ENCODE measurements at places on chromosomes 4 and X. TPM values are rescaled to one million over a fixed set of nuclear protein-coding genes. Genes with fewer than 3 reads are reported as not detected.

GRCh38 chr4:188767496-188767895, 628.3 kb downstream of the TRIML1 start:
- no peak for DNase-seq

DNA sequence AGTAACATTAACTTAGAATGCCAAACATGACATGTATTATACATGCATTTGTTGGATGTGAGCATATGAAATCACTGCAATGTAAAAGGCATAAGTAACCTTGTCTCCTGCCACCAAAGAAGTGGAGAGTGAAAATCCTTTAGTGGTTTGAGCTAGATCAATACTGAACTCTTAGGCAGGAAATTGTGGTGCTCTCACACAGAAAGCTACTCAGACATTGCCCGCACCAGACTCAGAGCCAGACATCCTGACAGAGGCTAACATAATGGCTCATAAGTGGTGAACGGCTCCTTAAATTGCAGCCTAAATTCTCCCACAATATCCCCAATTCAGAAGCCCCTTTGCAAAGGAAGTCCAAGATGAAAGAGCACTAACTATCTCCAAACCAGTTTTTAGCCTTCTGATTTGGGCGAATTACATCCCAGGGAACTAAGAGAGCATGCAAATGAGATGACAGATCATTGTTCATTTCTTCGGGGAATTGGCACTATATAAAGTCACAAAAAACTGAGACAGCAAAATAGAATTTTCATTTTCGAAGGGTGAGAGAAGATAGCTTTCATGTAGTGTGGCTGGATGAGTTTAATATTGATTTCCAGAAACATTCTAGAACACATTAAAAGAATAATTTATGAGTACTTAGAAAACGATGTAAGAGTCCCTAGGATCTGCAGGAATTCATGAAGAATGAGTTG, 233.6 kb upstream of the RPS6KA3 start:
- DNase-seq, result no peak

GRCh38 chr4:53502094-53502493, 89.2 kb downstream of the LNX1 start:
- DNase-seq, result no peak

GRCh38 chr4:52941450-52941849, 79.3 kb downstream of the RASL11B start:
- no peak for DNase-seq

DNA sequence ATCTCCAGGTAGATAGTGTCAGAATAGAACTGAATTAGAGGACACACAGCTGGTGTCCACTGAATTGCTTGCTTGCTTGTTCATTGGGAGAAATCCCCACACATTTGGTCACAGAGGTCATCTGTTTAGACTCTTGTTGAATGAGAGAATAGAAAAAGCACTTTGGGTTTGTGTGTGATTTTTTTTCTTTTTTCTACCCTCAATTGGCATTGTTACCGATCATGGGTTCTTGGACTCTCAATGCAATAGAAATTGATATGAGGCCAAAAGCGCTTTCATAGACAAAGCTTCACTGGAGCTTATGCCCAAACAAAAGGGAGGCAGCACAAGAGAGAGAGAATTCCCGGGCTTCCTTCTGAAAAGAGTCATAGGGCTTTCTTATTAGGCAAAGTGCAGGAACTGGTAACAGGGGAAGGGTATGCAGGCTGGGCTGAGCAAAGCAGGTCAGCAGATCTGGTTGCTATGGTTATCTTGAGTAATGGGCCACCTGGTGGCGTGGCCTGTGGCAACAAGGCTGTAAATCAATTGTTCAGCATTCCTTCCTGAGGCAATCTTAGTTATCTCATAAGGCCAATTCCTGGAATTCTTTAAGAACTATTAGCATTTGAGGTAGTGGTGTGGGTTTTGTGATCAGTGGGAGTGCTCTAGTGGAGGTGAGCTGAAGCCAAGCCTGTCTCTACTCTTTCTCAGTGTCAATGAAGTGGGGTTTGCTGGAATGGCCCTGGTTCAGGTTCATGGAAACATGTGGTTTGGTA, 5.3 kb upstream of the GPR82 start:
- no peak for DNase-seq

DNA sequence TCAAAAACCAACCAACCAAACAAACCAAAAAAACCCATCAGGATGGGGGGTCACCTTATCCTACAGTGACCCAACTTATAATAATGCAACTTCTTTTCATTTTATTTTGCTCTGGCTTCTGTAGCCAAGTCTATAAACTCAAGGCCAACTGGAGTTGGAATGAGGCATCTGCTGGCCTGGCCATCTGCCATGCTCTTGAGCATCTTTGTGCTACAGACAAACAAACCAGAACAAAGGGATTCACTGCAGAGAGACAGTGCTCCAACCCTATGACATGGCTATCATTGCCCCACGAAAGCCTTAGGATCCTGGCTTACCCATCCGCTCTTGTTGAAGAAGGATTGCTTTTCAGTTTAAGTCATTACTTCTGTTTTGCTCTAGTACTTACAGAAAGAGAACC, 49.2 kb upstream of the SCRG1 start:
- DNase-seq, result no peak

DNA sequence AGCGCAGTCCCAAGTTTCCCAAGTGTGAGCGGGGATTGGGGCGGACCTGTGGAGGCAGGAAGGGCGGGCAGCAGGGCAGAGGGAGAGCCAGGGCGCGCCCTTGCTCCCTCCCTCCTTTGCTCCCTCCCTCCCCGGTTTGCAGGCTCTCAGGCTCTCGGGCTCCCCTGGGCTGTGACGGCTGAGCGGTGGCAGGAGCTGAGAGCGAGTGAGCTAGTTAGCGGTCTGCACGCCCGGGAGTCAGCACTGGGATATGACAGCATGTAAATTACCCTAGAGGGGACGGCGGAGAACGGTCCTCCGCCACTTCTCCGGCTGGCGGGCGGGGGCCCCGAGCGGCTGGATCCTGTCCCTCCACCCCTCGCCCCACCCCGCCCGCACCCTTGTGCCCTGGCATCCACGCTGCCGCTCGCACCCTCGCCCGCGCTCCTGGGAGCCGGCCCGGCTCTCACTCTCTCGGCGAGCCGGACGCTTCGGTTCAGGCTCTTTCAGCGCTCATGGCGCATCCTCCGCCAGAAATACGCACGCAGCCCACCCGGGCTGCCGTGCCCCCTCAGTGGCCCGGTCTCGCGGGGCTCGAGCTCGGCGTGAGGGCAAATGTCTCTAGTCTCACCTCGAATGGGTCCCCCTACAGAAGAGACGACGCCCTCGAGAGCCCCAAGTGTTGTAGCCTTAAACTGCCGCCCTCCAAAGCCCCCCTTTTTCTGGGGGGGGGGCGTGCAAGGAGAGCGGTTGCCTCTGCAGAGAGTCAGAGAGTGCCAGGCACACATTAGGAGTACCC, at the start of gene TSC22D3:
Gene TSC22D3, minus strand, starts transcription at position 54 of the 778 bp plus-strand sequence. CDS start 368 bp downstream, outside the sequence.
- peak; percentile 62 for DNase-seq

GRCh38 chr4:69888336-69888735, 28.4 kb upstream of the SULT1E1 start:
- no peak for DNase-seq

GRCh38 chrX:71298119-71298518, 3.4 kb upstream of the ITGB1BP2 start:
- DNase-seq, result no peak

DNA sequence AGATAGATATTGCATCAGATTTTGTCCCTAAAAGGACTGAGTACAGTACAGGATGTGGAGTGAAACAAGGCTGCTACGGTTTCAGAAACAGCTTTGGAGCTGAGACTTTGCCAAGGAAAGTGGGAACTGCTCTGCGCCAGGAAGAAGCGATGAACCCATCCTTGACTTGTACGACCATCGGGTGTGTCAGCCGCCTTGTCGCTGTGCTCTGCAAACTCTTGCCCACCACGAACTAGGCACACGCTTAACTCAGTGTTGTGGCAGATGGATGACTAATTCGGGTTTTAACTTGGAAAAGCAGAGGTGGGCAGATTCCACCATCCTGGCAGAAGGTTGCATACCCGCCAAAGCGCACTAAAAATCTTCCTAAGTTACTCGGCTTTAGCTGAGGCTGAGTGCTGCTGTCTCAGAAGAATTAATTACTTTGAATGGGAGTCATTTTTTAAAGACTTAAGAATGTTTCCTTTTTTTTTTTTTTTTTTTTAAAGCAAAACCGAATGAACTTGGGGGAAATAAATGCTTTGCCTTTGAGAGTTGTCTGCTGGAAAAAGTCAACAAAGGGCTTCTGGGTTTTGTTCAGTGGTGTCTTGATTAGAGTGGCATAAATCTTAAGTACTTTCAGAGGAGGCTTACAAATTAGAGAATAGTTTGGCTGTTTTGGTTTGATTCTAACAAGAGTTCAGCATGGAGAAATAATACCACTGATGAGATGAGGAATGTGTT, 69.5 kb downstream of the SHROOM2 start:
- no peak for DNase-seq

GRCh38 chr4:129146639-129147038, 50.7 kb downstream of the C4orf33 start:
- no peak for DNase-seq

- no peak for DNase-seq
Observed at GRCh38 chr4:146621-147020, 22.3 kb downstream of the ZNF718 start.

DNA sequence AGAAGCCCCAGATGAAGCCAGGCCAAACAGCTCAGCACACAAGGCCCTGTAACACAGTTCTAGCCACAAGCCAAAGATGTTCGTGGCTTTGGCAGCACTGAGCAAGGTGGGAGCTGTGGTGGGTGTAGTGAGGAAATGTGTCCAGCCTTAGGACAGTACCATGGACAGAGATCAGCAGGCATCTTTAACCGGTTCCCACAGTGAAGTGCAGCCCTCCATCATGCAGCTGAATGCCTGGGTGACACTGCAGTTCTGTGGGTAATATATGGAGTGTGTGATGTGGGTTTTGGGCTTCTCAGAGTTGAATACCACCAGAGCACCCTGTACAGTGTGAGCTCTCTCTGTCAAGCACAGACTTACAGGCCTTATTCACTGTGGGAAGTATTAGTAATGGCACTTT, 6.0 kb upstream of the NEXMIF start:
- DNase-seq, result no peak

DNA sequence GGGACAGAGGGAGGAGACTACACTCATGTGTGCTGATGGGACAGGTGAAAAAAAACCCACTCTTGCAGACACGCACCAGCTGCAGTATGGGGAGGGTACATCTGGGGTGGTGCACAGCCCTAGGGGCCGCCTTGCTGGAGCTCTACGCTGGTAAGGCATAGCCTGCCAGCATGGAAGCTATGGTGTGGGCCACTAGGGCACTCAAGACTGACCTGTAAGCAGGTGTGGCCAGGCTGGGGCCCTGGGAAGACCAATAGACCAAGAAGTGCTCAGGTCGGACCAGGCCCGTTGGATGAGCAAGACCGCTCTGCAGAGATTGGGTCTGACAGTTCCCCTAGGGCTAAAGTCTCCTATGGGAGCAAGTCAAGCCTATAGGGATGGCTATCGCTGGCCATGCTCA, 314.8 kb downstream of the FAM47A start:
- no peak for DNase-seq

- DNase-seq, result peak; percentile 61
Observed at GRCh38 chrX:55057675-55058249, 17.1 kb upstream of the PAGE2B start.

Gene NEXMIF
- total RNA-seq, result not detected

Gene SORBS2
- total RNA-seq, result not detected

Gene USP17L22
- total RNA-seq, result not detected

Gene NALF2
- not detected for total RNA-seq

Gene SPANXC
- total RNA-seq, result not detected

Gene AKAP14
- not detected for total RNA-seq

Gene TEX13D
- total RNA-seq, result 1.6 TPM

Gene SEPTIN11
- 60.3 TPM for total RNA-seq

Gene DCAF4L1
- total RNA-seq, result 0.90 TPM

Gene BEX5
- 3.0 TPM for total RNA-seq
